ENCODE measurements at places on chromosomes 16 and 17.

GRCh38 chr17:81346908-81347349 is 48.3 kb upstream of the BAHCC1 start:
- no peak for DNase-seq

- peak; percentile 24 for DNase-seq
Observed at GRCh38 chr16:85437166-85438052, 175.7 kb upstream of the GSE1 start.

DNA sequence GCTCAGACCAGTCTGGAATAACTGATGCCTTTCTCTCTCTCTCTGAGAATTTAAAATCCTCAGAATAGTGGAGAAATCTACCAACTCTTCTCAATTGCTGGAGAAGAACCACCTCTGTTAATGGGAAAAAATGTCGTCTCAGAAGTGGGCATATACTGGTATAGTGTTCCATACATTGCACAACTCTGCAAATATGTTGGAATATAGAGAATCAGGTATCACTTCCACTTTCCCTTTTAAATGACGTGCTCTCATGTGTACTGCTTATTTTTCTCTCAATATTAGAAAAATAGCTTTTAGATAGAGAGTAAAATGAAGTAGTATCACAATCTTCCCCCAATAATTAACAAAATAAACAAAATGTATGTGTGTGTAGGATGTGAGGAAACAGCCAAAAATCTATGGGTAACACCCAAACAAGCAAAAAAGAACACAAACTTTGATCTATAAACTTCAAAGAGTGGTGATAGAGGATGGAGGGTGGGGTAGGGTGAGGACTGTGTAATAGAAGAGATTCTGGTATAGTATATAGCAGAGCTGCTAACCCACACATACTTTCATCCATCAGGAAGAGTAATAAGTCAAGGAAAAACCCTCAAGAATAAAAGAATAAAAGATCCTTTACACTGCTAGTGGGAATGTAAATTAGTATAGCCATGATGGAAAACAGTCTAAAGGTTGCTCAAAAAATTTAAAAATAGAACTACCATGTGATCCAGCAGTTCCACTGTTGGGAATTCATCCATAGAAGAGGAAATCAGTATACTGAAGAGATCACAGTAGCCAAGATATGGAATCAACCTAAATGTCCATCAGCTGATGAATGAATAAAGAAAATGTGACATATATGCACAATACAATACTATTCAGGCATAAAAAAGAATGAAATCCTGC is 46.9 kb downstream of the NFATC3 start:
- no peak for DNase-seq

GRCh38 chr16:12173121-12173520 is 196.6 kb downstream of the SNX29 start:
- DNase-seq, result no peak

DNA sequence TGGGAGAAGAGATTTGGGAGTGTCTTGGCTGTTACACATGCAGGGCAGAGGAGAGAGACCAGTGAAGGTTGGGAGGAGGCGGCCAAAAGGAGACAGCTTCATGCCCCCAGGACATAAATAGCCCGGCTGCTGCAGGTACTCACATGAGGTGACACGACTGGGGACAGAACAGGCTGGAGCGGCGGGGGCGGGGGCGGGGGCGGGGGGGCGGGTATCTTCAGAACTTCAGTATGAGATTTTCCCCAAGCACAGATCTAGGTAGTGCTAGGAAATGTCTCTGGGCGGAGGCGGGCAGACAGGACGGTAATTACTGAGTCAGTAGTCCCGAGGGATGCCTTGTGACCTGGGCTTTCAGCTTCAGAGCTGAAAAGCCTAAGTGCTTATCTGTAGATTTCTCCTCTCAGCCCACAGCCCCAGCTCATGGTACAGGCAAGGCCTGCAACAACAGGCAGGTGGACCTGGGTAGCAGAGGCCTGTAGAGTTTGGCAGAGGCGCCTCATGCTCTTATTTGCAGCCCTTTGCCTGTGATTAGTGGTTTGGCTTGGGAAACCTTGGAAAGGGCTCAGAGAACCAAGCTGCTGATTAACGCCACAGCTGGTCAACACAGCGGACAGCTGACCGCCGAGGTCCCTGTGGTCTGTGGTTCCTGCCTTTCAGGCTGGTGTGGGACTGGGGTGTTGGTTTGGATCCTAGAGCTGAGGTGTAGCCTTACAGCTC is 24.5 kb downstream of the UNK start:
- peak; percentile 95 for DNase-seq

DNA sequence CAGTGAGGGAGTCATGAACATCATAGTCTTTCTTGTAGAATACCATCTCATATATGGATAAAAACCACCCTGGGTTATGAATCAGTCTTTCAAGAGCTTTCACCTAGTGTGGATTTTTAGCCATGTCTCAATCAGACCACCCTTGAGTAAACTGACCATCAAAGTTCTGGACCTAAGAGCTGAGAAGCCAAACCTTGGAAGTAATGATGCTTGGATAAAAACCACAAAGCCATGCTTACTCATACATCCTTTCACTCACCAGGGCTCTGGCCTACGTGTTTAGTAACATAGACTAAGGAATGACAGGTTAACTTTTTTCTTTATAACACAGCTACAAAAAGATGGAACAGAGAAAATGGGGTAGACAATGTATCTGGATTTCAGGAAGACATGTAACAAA is 167.2 kb downstream of the STX8 start:
- peak; percentile 5 for DNase-seq

GRCh38 chr16:23564575-23565363 is 7.2 kb downstream of the UBFD1 start:
- DNase-seq, result no peak

GRCh38 chr16:9437115-9437514 is 345.7 kb downstream of the HAPSTR1 start:
- DNase-seq, result no peak

DNA sequence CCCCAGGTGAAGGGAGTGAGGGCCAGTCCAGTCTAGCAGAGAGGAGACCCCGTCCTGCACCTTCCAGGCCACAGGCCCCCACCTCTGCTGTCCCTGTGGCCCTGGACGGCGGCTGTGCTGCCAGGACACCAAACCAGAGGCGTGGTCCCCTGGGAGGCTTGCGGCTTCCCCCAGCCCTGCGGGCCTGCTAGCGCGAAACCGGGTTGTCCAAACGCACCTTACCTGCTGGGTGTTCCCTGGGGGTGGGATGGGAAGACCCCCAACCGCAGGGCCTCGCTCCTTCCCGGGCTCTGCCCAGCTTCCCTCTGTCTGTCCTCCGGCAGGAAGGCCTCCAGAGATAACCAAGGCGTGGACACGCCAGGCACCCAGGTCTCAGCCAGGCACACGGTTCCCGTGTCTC is 19.6 kb upstream of the CACNA1H start:
- no peak for DNase-seq

- DNase-seq, result no peak
Observed at GRCh38 chr16:65644821-65645220, 523.0 kb upstream of the CDH11 start.

DNA sequence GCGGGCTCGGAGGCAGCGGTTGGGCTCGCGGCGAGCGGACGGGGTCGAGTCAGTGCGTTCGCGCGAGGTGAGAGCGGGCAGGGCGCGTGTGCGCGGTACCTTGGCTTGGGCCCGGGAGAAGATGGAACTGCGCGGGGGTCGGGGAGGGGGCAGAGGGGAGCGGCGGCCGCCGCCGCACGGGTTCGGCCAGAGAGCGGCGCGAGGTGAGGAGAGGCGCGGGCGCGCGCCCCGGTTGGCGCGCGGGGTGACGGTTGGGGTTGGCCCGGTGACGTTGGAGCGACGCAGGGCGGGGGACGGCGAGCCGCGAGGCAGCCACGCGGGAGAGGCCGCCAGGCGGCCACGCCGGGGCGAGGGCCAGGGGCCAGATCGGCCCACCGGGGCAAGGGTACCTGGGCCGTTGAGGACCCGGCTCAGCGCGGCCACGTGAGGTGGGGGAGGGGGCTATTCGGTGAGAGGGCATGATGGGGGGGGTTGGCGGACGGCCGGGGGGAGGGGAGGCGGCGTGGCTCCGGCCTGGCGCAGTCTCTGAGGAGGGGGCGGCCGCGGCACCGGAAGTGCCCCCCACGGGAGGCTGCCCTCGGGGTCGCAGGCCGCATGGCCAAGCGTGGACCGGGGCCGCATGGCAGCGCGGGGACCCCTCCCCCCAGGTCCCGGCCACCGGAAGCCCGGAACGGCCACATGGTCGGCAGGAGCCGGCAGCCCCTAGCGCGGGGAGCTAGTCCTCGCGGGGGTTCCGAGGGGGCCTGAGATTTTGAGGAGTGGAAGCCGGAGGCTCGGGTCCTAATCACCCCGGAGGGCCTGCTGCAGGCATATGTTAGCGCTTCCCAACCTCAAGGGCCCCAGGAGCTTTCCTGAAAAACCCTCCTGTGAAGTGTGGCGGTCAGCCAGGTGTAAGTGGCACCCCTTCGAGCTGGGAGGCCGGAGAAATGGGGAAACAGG is 527 bp downstream of the EIF5A start:
- DNase-seq, result no peak

DNA sequence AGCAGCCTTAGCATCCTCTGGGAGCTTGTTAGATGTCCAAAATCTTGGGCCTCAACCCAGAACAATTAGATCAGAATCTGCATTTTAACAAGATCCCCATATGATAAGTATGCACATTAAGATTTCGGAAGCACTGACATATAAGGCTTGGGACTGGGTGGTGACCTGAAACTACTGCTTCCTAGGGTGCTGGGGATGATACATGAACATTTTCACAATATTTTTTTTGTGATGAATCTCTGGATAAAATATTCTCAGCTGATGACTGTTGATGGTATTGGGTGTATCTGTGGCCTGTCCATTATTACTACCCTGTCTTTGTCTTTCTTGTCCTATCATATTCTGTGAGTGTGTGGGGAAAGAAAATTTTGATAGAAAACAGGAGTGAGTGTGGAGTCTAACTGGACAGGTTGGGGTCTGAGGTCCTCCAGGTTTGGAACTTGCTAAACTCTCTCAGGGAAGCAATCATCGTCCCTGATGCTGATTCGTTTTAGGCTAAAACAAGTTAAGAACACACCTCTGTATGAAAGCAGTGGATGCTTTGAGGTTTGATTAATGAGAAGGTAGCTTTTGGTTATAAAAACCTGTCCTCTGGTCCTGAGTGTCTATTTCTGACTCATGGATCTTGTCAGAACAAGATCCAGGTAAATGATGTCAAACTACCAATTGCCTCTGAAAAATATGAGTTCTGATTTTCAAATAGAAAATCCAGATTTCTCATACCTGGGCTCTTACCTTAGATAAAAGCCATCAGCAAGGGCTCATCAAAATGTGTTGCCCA is 23.2 kb downstream of the KRT23 start:
- no peak for DNase-seq

DNA sequence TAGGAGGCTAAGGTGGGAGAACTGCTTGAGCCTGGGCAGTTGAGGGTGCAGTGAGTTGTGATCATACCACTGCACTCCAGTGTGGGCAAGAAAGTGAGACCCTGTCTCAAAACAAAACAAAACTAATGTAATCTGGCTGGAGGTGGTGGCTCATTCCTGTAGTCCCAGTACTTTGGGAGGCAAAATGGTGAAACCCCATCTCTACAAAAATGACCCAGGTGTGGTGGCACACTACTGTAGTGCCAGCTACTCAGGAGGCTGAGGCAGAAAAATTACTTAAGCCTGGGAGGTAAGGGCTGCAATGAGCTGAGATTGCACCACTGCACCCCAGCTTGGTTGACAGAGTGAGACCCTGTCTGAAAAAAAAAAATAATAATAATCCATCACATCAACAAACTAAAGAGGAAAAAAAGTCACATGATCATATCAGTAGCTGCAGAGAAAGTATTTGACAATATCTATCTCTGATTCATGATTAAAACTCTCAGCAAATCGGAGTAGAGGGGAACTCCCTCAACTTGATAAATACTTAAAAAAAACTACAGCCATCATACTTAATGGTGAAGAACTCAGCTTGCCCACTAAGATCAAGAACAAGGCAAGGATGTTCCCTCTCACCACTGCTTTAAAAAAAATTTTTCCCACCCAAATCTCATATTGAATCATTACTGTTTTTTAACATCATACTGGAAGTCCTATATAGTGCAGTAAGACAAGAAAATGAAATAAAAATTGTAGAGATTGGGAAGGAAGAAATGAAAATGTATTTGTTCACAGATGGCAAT is 31.0 kb downstream of the DHRS7B start:
- no peak for DNase-seq

DNA sequence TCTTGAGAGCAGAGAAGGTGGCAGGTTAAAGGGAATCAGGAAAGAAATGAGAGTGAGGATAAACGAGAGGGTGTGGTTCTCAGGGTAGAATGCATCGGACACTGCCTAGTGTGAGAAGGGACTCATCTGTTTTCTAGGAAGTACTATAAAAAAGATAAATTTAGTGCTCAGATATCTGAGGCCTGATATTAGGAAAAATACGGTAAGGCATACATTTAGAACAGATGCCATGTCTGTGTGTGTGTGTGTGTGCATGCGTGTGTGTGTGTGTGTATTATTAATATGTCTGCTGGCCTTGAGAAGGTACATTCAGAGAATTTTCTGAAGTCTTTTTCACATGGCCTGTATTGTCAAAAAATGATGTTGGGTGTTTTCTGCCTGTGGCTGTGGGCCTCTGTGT is 414.8 kb downstream of the MAF start:
- DNase-seq, result no peak

GRCh38 chr16:63684149-63685101 is 1437.4 kb downstream of the CDH11 start:
- DNase-seq, result no peak

DNA sequence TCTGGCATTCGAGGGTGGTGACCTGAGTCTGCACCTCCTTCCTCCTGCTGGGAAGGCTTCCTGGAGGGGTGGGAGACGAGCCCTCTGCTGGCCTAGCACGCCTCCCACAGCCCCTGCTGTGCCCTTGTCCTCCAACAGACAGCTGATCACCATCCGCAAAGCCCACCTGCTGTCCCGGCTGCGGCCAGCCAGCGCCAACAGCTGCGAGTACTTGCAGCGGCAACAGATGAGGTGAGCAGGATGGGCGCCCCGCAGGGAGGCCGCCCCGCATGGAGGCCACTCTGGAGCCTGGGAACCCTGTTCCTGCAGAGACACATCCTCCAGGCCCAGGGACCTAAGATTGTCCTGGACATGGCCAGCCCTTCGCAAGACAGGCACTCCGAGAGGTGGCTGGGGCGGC is 21.6 kb downstream of the UBALD1 start:
- no peak for DNase-seq

DNA sequence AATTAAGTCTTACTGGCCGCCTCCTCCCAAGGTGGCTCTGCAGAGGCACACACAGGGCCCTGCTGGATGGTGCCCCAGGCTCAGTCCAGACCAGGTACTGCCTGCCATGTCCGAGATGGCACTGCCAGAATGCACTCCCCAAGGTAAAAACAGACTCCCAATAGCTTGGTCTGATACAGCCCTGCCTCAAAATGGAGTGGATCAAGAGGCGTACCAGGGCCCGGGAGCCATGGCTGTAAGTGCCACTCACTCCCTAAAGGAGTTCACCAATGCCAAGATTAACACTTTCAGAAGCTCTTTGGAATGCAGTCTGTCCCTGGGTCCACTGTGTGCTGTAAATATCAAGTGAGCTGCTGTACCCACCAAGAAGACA is 576 bp upstream of the MYO18A start:
- no peak for DNase-seq

DNA sequence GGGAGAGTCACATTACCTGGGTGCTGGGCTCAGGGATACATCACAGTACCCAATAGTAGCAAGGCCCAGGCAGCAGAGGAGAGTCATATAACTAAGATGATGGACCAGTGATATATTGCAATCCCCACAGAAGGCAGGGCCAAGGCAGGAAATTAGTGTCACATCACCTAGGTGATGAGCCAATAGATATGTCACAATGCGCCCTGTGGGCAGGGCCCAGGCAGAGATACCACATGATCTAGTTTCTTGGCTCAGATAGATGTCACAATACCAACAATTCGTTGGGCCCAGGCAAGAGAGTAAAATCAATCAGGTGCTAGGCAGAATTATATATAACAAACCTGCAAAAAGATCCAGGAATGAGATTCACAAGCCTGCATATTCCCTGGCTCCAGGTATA is 2111.5 kb downstream of the TP53TG3F start:
- DNase-seq, result no peak
